ENCODE measurements at places on chromosomes 7 and 10.

GRCh38 chr10:4456776-4457175 is 369.2 kb upstream of the AKR1E2 start:
- no peak for DNase-seq

GRCh38 chr10:124251317-124252065 is 158.1 kb upstream of the CHST15 start:
- no peak for DNase-seq

DNA sequence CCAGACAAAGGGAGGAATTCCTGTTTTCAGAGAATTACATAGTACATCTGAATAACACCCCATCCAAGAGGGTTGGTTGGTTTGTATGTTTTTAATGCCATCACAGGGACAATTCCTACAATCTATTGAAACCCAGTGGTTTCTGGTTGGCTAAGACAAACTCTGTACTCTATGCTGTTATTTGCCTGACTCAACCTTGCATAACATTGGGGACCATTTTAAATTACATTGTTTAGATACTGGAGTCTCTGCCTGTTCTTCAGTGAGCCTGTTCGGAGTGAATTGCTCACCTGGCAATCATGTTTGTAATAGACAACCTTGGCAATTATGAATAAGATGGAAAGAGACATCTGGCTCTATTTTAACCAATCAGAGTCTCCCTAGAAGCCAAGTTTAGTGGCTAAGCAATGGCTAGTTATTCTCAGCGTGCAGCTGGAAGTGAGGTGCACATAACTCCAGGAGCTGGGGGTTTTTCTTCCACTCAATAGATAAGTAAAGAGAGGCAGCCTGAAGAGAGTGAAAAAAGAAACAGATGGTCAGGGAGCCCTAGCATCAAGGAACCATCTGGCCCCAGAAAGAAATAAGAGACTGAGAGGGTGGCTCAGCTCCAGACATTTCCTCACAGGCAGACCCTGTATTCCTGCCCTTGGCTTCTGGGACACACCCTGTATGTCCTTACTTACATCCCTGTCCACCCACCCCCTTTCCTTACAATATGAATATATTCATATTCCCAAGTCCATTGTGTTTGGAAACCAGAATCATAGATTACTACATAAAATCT is 21.2 kb upstream of the SLC35G1 start:
- DNase-seq: no peak

DNA sequence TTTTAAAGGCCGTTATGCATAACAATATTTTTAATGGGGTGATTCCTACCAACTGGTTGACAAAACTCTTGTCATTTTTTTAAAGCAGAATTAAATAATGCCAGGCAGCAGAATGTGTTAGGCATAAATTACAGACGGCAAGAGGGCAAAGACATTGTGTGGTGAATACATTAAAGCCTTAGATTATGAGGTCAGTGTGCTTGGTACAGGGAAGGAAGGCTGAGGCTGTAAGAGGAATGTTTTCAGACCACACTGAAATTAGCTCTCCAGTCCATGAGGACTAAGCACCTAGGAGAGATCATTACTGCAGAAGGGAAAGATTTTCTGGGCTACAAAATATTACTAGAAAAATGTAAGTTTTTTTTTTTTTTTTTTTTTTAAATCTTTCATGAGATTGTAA is 312.8 kb upstream of the PRKCQ start:
- no peak for DNase-seq

- no peak for DNase-seq
Measured at GRCh38 chr10:50410066-50410811, 158.9 kb upstream of the ASAH2 start.

DNA sequence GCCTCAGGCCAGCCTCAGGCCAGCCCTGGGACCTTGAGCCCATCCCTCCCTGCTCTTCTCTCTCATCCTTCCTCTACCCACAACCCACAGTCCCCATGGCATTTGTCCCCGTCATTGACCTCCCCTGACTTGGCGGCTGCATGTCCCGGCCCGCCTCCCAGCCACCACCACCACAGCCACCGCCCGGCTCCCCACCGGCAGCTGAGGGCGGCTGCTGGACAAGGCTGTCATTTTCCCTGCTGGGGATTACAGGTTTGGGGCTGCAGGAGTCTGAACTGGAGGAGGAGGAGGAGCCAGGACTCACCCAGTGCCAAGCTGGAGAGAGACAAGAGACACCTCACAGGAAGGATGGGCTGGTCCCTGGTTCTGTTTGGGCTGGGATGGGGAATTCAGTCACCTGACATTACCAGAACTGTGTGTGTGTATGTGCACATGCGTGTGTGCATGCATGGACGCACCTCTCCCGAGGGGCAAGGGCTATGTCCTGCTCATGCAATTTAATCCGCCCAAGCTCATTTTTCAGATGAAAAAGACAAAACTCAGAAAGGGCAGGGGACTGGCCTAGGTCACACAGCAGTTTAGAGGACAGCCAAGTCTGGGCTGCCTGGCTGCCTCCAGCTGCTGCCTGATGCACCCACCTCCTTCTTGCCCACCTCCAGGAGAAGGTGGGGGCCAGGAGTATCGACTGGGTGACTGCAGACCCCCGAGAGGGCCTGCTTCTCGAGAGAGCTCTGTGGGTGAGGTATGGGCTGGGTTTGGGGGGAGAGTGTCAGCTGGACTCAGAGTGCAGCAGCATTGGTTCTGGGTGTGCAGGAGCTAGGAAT is 113.1 kb downstream of the ZMIZ1 start:
- no peak for DNase-seq

DNA sequence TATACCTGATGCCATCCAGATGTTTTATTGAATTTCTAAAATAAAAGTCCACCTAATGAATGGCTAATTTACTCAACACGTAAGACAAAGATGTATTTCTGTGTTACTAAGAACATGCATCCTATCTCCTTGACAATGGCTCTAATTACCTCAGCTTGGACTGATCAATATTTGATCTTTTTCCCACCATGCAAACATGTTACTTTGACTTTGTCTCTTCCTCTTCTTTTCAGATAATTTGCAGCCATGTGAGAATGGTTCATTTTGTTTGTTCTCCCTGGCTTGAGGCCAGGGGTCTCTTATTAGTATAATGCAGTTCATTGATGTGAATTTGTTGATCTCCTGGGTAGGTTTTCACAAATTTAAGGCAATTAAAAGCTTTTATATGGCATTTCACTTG is 302.1 kb downstream of the ADK start:
- no peak for DNase-seq

GRCh38 chr10:71860243-71861029 is 9.4 kb upstream of the PSAP start:
- DNase-seq: no peak

DNA sequence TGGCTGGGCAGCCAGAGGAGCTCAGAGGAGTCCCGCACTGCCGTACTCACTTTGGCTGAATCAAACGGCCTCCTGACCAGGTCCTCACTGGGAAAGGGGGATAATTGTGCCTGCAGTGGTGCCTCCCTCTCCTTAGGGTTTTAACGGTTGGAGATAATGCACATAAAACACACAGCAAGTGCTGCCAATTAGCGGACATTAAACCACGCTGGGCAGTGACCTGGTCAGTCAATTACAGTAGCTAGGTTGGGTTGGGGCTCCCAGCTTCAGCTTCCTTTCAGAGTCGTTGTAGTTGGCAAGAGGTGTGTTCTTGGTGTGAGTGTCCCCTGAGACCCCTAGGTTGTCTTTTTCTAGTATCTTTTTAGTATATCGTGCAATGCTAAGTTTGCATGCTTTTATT is 146.6 kb downstream of the C10orf105 start:
- DNase-seq: no peak

GRCh38 chr10:30476511-30477155 is 42.6 kb downstream of the MAP3K8 start:
- DNase-seq: no peak

DNA sequence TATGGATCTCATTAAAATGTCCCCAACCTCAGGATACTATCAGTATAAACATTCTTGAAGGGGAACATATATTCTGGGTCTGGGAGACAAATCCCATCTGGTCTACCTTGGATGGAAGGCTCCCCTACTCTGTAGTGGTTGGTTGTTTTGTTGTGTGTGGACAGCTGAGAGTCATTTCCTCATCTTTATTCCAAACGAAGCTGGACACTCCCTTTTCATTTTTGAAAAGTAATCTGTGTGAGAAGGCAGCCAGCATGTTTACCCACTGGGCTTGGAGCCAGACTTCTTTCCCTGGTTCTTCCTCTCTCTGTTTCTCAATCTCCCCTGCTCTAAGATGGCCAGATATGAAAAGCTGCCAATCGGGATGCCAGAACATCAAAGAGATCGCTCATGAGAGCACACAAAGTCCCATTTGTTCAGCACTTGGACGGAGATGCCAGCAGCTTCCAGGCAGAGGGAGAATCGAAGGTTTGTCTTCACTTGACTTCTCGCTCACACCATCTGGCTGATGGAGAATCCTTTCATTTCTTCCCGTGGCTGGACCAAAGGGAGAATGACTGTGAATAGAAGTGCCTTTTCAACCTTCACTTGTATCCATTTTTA is 108.1 kb upstream of the AGR3 start:
- no peak for DNase-seq

- DNase-seq: no peak
Measured at GRCh38 chr7:131011976-131012375, 278.0 kb upstream of the KLF14 start.

GRCh38 chr10:132654708-132655661 is 117.4 kb downstream of the INPP5A start:
- peak; percentile 23 for DNase-seq

GRCh38 chr10:6591668-6592067 is 11.6 kb upstream of the PRKCQ start:
- DNase-seq: no peak

DNA sequence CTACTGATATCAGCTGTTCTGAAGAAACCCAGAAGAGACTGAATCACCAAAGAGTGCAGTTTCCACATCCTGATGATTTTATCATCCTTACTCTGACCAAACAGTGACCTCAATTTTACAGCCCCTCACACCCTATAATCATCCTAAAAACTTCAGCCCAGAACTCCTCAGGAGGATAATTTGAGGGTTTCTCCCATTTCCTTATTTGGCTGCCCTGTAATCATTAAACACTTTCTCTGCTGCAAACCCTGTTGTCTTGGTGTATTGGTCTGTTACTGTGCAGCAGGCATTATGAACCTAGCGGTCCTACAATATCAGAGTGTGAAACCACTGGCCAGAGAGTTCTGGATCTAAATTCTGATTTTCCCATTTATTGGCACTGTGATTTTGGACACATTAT is 141.7 kb downstream of the PCLO start:
- DNase-seq: no peak

- DNase-seq: no peak
Measured at GRCh38 chr10:100208276-100208675, 21.1 kb downstream of the CHUK start.

- no peak for DNase-seq
Measured at GRCh38 chr10:100528123-100528886, 1.4 kb downstream of the NDUFB8 start.

GRCh38 chr10:110211465-110211843 is 4.0 kb downstream of the MXI1 start:
- DNase-seq: no peak

- DNase-seq: no peak
Measured at GRCh38 chr7:27169658-27170425, 4.3 kb downstream of the HOXA10 start.

DNA sequence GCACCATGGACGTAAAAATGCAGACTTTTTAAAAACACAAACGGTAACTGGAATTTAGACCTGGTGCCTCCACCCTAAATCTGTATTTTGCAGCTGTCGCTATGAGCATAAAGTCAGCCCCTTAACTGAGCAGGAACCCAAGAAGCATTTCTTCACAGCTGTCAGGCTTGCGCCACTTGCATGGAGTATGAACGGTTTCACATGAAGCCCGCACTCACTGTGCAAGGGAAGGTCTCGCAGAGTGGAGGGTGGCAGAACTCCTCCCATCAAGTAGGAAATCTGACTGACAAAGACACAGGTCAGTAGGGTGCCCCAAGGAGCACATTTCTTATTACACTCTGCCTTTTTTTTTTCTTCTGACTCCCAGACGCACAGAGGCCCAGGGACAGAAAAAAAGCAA is 58.5 kb downstream of the ELMO1 start:
- DNase-seq: no peak

GRCh38 chr7:47325337-47325736 is 256.6 kb downstream of the TNS3 start:
- DNase-seq: no peak

- no peak for DNase-seq
Measured at GRCh38 chr7:13293264-13294002, 606.0 kb downstream of the ARL4A start.

- no peak for DNase-seq
Measured at GRCh38 chr7:116197360-116197759, 13.0 kb upstream of the TES start.

- no peak for DNase-seq
Measured at GRCh38 chr7:117347480-117347879, 24.6 kb upstream of the WNT2 start.

- DNase-seq: no peak
Measured at GRCh38 chr10:42953684-42954674, 122.9 kb upstream of the RET start.

DNA sequence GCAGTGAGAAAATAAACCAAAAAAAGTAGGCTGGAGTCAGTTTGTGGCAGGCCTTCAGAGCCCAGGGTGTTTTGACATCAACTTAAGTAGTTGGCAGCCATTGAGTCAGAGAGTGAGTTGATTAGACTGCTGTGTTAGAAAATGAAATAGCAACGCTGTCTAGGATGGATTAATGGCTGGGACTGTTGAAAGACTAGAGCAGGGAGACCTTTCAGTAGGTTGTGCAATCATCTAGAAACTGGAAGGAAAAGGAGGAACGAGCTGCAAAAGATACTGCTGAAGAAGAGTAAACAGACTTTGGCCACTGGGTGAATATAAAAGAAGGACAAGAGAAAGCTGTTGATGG is 28.6 kb upstream of the TRIL start:
- DNase-seq: no peak

DNA sequence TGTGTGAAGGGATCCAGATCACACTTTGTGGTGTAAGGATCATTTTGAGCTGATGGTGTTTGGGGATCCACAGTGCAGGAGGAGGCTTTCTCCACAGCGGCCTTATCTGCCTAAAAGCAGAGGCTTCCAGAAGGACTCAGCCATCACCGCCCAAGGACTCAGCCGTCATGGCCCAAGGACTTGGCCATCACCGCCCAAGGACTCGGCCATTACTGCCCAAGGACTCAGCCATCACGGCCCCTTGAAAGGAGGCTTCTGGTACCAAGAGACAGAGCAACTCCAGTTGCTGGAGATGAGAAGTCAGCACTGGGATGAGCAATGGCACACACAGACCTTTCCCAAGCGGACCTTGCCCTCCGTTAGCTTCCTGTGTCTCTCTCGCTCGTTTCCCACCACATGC is 6.0 kb upstream of the CFAP46 start:
- DNase-seq: no peak

- no peak for DNase-seq
Measured at GRCh38 chr7:42964849-42965805, 33.0 kb downstream of the MRPL32 start.

All from stimulated activated CD8-positive, alpha-beta memory T cell treated with anti-CD3 and anti-CD28 coated beads, Interleukin-4, amount 100 ng/mL, for 1 hour (primary cell).